ENCODE measurements at places on chromosomes 3 and 15. TPM values are rescaled to one million over a fixed set of nuclear protein-coding genes. Genes with fewer than 3 reads are reported as not detected.

Gene MGLL
- total RNA-seq: 2.2 TPM

Gene THBS1
- total RNA-seq: 0.34 TPM

Gene ECT2
- total RNA-seq: 33.6 TPM

Gene TBC1D23
- total RNA-seq: 24.2 TPM

Gene KBTBD13
- total RNA-seq: not detected

Data from activated CD8-positive, alpha-beta memory T cell treated with anti-CD3 and anti-CD28 coated beads for 36 hours (primary cell).